Uterus (tissue), 4 donors: ENCODE measurements at places on chromosomes 2 and 18. TPM values are rescaled to one million over a fixed set of nuclear protein-coding genes. Genes with fewer than 3 reads are reported as not detected.

The PTPRN gene
- 0.55 TPM for total RNA-seq

The CFC1 gene
- total RNA-seq, result 0.62 TPM

The VIL1 gene
- not detected for total RNA-seq

The ARHGAP25 gene
- 3.1 TPM for total RNA-seq

- no peak for DNase-seq
Observed at GRCh38 chr2:73072129-73072395, 550 bp upstream of the SFXN5 start.

- DNase-seq, result no peak
Observed at GRCh38 chr2:240292035-240292574, 143.4 kb upstream of the GPC1 start.

DNA sequence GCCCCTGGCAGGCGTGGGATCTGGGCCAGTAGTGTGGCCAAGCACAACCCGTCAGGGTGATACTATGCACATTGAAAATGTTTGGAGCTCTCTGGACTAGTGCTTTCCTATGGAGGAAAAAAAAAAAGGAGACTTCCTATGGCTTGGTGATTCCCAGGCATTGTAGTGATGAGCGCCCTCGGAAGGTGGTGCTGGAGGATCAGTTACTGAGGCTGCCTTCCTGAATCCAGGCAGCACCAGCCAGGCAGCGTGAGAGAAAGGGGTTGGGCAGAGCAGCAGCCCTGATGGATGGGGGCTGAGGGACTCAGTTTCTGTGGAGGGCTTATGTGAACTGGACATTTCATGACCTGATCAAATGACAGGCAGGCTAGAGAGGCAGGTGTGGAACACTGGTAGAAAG, 70.9 kb downstream of the CHRNA1 start:
- DNase-seq, result no peak
